Cardiac fibroblast (primary cell): ENCODE measurements at places on chromosomes 11 and 22.

GRCh38 chr11:111408789-111409727 lies 30.0 kb upstream of the POU2AF1 start:
- DNase-seq = peak; percentile 19

DNA sequence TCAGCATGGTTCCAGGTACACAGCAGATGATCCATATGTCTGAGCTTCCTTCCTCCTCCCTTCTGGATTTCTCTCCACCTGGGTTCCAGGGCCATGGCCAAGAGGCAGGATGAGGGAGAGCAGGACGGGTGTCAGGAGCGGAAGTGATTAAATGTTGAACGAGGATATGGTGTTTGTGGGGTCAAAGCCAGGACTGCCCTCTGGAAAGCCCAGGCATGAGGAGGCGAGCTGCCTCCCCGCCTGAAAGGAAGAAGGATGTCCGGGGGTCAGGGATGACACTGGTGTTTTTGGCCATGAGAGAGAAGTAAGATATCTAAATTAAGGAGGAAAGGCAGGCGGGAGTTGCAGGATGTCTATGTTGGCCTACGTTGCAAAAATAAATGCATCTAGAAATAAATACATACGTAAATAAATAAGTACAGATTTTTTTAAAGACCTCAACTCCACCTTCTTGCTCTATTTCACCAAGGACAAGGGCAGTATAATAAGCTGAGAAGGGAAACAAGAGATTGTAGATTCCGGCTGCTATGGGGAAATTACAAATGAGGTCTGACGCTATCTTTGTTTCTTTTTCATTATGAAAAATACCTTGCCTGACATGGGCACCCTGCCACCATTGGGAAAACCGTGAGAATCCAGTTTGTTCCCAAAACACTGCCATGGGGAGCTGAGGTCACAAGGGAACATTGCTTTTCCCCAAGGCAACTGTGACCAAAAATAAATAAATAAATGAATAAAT lies 27.6 kb upstream of the LIPT2 start:
- no peak for DNase-seq

- no peak for DNase-seq
Measured at GRCh38 chr11:2540223-2540991, 95.6 kb downstream of the KCNQ1 start.

- no peak for DNase-seq
Measured at GRCh38 chr11:10895285-10895684, 37.4 kb upstream of the ZBED5 start.

- no peak for DNase-seq
Measured at GRCh38 chr22:39925909-39926679, 25.2 kb downstream of the GRAP2 start.

- peak; percentile 4 for DNase-seq
Measured at GRCh38 chr11:32870676-32871075, 21.9 kb upstream of the QSER1 start.

DNA sequence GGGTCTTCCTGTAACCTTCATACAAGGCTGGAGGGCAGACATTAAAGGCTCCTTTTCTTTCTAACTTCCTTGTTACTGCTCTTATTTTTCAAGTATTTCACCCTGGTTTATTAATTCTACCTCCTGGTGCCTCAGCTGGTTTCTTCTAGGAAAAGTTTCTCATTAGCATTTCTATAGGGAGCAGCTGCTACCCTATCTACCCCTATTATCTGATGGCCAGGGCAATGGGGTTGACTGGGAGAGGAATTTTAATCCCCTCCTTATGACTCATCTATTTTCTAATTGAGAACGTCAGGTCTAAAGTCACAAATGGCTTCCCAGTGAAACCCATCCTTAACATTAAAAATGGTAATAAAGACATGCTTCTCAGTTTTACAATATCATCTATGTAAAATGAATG lies 5.0 kb downstream of the MAP6 start:
- no peak for DNase-seq

- no peak for DNase-seq
Measured at GRCh38 chr11:104792861-104793260, 105.4 kb downstream of the CASP12 start.

GRCh38 chr11:57426929-57427726 lies at the start of gene SLC43A3:
Gene SLC43A3 (minus strand): TSS chr11:57427121. CDS start chr11:57426172, 949 bp downstream.
- peak; percentile 96 for DNase-seq

GRCh38 chr11:69189059-69189458 lies 33.3 kb downstream of the SMIM38 start:
- DNase-seq = no peak

- no peak for DNase-seq
Measured at GRCh38 chr11:19711911-19712280, 741 bp upstream of the NAV2 start.

DNA sequence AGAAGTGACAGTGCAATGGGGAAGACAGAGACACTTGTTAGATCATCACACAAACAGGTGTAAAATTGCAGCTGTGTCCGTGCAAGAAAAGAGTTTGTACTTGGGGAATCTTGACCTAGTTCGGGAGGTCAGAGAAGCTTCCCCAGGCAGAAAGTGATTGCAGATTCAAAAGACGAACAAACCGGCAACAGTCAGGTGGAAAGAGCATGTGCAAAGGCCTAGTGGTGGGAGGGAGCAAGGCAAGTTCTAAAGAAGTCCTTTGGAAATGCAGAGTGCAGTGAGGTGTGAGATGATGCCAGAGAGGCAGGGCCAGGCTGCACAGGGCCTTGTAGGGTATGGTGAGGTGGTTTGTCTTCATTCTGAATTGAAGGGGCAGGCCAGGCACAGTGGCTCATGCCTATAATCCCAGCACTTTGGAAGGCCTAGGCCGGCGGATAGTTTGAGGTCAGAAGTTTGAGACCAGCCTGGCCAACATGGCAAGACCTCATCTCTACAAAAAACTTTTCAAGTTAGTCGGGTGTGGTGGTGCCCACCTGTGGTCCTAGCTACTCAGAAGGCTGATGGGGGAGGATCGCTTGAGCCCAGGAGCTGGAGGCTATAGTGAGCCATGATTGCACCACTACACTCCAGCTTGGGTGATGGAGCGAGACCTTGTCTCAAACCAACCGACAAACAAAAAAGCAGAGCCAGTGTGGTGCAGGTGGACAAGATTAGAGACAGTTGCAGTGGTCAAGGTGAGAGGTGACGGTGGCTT lies 1.9 kb upstream of the ESS2 start:
- no peak for DNase-seq

DNA sequence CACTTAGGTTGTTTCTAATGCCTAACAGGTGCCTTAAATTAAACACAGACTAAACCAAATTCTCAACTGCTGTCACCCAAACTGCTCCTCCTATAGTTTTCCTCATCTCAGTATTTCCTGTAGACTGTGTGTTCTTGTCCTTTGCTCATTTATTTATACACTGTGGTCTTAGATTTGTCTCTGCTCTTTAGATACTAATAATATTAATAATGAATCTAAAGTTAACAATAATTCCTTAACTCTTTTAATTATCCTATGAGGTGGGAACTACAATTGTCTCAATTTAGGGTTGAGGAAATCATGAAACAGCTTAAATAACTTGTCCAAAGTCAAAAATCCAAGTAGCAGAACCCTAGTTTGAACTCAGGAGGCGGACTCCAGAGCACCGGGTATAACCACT lies 43.9 kb upstream of the YPEL1 start:
- no peak for DNase-seq

GRCh38 chr11:64254326-64254725 lies 3.0 kb downstream of the PLCB3 start:
- no peak for DNase-seq

DNA sequence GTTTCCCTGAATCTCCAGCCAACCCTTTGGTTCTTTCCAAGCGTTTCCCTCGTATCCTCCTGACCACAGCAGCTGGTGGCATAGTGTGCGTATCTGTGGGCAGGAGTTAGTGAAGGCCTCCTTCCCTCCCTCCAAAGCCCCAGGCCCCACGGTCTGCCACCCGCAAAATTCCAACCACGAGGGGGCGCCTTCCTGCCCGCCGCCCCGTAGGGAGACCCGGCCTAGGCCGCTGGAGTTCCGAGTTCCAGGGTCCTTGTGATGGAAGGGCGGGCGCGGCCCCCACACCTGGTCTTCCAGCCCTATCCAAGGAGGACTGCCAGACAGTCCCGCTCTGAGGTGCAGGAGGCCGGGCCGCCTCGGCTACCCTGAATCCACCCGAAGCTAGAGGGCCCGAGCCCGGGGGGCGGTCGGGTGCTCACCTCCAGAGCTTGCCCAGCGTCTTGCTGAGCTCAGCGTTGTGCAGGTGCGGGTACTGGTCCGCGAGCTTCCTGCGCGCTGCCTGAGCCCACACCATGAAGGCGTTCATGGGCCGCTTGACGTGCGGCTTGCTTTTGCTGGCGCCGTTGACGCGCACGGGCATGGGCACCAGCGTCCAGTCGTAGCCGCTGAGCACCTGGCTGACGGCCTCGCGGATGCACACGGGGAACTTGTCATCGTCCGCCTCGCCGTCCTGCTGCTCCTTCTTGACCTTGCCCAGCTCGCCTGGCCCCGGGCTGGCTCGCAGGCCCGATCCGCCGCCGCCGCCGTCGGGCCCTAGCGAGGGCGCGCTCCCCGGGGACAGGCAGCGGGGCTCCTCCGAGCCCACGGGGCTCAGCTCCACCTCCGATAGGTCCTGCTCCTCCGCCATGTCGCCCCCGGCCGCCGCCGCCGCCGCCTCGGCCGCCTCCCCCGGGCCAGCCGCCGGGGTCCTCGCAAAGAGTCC lies 1.2 kb downstream of the SOX10 start:
- no peak for DNase-seq
